ENCODE measurements at places on chromosomes 1 and 21. TPM values are rescaled to one million over a fixed set of nuclear protein-coding genes. Genes with fewer than 3 reads are reported as not detected.
A peak's percentile ranks its signal among the peaks of the same experiment; 100 is the strongest.

The EIF2D gene
- total RNA-seq: 62.4 TPM

The NFASC gene
- total RNA-seq: not detected

The RORC gene
- total RNA-seq: not detected

The ITGB2 gene
- total RNA-seq: 180 TPM

The BARHL2 gene
- total RNA-seq: not detected

The CYP4B1 gene
- not detected for total RNA-seq

The LEMD1 gene
- total RNA-seq: not detected

- H3K4me3 ChIP-seq: no peak overlapping the region
- no peaks in the 10 kb centered on the region for H3K36me3 ChIP-seq
- no peaks in the 10 kb centered on the region for H3K27me3 ChIP-seq
- no peak for DNase-seq
Measured at GRCh38 chr1:171985639-171986038, 144.3 kb downstream of the DNM3 start.

DNA sequence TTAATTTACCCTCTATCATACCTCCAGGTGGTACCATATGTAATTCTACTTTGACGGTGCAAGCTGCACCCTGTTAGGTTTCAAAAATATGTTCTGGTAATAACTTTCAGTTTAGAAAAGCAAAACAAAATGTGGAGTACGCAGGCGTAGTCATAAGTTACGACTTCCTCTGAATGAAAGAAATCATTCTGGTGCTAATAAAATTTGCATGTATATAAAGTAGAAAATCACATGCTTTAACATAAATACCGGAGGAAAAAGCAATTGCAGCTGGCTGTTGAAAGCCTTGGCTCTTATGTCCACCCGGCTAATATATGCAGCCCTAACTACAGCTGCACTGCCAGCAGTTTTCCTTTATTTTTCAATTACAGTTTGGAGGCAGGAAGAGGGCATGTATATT, 65.2 kb upstream of the TMPRSS15 start:
- DNase-seq: no peak
- H3K36me3 ChIP-seq: no peaks in the 10 kb centered on the region
- H3K27me3 ChIP-seq: no peaks in the 10 kb centered on the region
- H3K27ac ChIP-seq: no peak overlapping the region

DNA sequence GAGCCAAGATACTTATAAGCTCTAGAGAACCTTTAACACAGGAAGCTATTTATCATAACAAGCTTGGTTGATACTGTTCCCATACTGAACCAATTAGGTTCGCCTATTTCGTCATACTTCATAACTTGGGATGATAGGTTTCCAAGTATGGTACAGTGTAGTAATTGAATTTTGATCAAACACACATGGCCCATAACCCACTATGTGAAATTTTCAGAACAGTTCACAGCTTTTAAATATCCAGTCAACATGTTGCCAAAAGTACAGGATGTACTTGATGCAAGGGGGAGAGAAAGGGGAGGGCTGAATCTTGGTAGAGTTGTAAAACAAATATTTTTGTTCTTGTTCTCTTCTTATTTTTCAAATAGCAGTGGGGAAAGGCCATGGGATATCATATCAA, 86.6 kb downstream of the TM2D1 start:
- H3K27ac ChIP-seq: no peak overlapping the region
- H3K4me1 ChIP-seq: peaks cover 14% of the 10 kb centered on the region
- H3K27me3 ChIP-seq: no peaks in the 10 kb centered on the region
- no peaks in the 10 kb centered on the region for H3K36me3 ChIP-seq

DNA sequence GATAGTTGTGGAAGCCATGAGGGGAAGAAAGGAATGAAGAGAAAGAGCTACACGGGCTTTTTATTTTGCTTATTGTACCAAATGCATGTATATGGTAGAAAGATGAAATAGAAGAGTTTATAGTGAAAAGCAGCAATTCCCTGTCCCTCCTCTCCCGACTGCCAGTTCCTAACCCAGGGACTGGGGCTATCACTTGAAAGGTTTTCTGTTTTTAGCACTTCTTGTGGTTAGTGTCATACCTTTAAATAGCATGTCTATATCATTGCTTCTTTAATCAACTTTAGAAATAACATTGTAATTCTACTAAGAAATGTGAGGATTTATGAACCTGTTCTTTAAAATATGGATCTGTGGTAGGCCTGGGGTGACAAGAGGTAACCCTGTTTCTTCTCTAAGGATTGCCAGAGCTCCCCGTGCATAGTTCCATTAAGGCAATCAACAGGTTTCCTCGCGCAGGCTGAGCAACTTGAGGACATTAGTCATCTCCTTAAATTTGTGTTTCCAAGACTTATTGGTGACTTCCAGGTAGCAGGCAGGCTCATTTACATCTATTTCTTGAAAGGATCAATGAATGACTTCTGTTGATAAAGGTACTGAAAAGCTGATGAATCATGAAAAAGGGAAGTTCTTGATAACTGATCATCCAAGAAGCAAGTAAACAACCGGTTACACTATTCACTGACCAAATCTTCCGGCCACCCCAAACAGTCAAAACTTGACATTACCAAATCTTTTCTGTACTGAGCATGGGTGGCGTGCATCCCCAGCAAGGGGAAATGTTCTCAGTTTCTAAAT, 37.8 kb upstream of the S1PR1 start:
- H3K27ac ChIP-seq: no peak overlapping the region
- peaks cover 1% of the 10 kb centered on the region for H3K36me3 ChIP-seq
- H3K4me1 ChIP-seq: peaks cover 2% of the 10 kb centered on the region
- H3K4me3 ChIP-seq: no peak overlapping the region

GRCh38 chr1:150280138-150280707, 2.1 kb upstream of the CIART start:
- DNase-seq: no peak
- no peaks in the 10 kb centered on the region for H3K27me3 ChIP-seq
- H3K36me3 ChIP-seq: peaks cover 5% of the 10 kb centered on the region
- peak overlapping the region; percentile 77 for H3K4me3 ChIP-seq

DNA sequence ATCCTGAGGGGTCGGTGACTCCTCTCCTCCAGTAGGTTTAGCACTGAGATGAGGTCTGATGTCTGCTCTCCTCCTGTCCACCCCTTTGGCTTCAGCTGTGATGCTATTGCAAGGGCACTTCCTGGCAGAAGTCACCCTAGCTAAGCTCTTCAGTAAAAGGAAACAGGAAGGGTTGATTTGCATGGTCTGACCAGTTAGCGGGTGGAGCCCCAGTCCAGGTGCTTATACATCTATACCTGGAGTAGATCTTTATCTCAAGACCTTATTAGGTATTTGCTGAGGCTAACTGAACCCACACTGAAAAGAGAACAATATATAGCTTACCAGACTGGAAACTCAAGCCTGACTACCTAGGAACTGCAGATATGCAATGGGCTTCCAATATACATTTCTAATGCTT, 28.9 kb upstream of the NFASC start:
- no peak overlapping the region for H3K27ac ChIP-seq
- no peak for DNase-seq
- peaks cover 1% of the 10 kb centered on the region for H3K4me1 ChIP-seq
- no peak overlapping the region for H3K4me3 ChIP-seq

DNA sequence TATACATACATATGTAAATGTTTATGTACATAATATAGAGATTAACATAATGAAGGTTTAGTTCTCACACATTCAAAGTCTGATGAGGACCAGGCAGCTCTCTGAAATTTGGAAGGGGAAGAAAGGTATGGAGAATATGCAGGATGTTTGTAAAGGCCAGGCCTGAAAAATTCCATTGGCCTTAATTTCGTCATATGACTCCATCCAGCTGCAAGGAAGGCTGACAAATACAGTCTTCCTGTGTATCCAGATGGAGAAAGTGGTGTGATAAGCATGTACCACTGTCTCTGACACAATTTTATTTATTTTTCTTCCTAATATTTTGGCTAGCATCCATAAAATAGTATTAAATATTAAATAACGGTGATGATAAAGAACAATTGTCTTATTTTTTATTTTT, 6.3 kb upstream of the SGIP1 start:
- peaks cover 23% of the 10 kb centered on the region for H3K27me3 ChIP-seq
- no peak overlapping the region for H3K4me3 ChIP-seq
- no peak for DNase-seq

DNA sequence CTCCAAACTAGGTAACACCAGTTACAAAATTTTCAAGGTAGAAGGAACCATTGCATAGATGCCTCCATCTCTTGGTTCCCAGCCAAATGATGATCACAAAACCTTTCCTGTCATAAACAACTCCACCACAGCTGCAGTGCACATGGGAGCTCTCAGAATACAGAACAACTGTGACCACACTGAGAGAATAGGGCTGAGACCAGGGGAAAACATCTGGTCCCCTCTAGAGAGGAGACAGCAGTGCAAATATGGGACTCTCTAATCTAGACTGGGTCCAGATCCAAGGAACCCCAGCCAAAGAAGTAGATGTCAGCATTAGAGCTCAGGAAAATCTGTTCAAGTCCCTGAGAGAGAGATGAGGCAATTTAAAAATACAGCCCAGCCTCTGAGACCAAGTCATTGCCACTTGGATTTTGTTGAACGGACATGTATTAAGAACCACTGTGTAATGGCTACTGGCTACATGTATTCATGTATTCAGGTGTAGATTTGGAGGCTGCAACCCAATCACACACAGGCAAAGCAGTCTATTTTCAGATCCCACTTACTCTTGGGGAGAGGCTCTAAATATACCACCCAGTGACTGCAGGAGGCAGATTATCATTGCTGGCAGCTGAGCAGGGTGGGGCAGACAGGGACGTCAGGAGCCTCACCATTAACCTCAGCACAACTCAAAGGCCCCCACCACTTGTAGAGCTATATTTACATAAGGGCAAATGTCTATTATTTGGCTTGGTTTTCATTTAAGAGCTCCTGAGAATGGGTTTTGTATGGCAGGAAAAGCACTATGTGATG, 7.6 kb upstream of the RXRG start:
- H3K4me1 ChIP-seq: no peaks in the 10 kb centered on the region
- H3K27ac ChIP-seq: no peak overlapping the region
- peaks cover 39% of the 10 kb centered on the region for H3K27me3 ChIP-seq
- H3K4me3 ChIP-seq: no peak overlapping the region
- H3K36me3 ChIP-seq: no peaks in the 10 kb centered on the region
- no peak for DNase-seq

DNA sequence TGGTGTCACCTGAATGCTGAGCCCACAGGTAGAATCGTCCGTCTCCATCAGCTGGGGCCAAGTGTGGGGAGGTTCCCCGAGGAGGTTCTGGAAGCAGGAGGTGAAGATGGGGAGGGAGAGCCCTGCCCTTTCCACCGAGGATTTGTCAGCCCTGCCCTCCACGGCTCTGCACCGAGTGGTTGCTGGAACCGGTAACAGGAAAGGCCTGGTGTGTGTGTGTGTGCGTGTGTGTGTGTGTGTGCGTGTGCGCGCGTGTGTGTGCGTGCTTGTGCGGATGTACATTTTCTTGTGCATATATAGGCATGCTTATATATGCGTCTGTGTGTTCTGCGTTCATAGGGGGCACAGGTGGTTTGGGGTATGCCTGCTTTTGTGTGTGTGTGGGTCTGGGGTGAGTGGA, 3.5 kb downstream of the NBL1 start:
- peak overlapping the region; percentile 79 for H3K27ac ChIP-seq
- DNase-seq: no peak
- H3K36me3 ChIP-seq: peaks cover 6% of the 10 kb centered on the region
- H3K4me3 ChIP-seq: peak overlapping the region; percentile 70
- H3K27me3 ChIP-seq: no peaks in the 10 kb centered on the region

GRCh38 chr1:243474136-243474881, 218.5 kb downstream of the SDCCAG8 start:
- no peaks in the 10 kb centered on the region for H3K27me3 ChIP-seq
- peaks cover 10% of the 10 kb centered on the region for H3K36me3 ChIP-seq
- H3K4me1 ChIP-seq: peaks cover 9% of the 10 kb centered on the region
- no peak overlapping the region for H3K4me3 ChIP-seq

DNA sequence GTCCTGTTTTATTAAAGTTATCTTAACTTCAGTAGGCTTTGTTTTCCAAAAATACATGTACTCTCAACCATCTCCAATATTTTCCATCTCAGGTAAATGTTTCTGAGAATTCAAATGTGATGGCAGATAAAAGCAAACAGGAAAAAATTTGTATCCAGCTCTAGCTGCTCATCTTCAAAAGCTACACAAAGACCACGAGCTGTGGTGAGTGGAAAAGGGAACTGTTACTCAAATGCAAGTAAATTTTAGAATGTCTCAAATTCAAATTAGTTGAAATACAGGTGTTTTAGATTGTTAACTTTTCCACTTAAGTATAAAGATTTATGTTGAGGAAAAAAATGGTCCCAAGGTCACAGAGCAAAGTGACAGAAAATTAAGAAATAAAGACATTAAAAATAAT, 216.0 kb downstream of the SLC45A1 start:
- H3K27ac ChIP-seq: peak overlapping the region; percentile 92
- no peak for DNase-seq
- peaks cover 3% of the 10 kb centered on the region for H3K36me3 ChIP-seq
- H3K4me1 ChIP-seq: peaks cover 35% of the 10 kb centered on the region
- no peaks in the 10 kb centered on the region for H3K27me3 ChIP-seq

GRCh38 chr1:29668551-29669157, 432.3 kb downstream of the PTPRU start:
- H3K27ac ChIP-seq: no peak overlapping the region
- DNase-seq: no peak
- no peaks in the 10 kb centered on the region for H3K4me1 ChIP-seq
- H3K4me3 ChIP-seq: no peak overlapping the region
- no peaks in the 10 kb centered on the region for H3K36me3 ChIP-seq
- H3K27me3 ChIP-seq: peaks cover 17% of the 10 kb centered on the region

DNA sequence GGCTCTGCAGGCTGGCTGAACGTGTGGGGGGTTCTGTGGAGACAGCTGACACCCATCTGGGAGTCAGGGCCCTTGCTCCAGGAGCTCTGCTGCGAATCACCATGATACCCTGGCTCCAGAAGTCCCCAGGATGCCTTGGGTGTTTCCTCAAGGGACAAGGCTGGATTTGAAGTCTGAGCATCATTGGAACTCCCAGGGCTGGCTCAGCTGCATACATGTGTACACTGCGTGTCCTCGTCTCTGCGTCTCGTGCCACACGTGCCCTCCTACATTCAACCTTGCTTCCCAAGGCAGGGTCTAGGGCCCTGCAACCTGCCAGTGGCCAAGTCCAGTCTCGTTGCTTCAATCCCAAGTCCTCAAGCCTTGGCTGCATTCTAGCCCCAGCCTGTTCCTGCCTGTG, 11.7 kb downstream of the CSF1 start:
- H3K36me3 ChIP-seq: peaks cover 18% of the 10 kb centered on the region
- no peak overlapping the region for H3K4me3 ChIP-seq
- H3K27ac ChIP-seq: no peak overlapping the region
- peaks cover 10% of the 10 kb centered on the region for H3K4me1 ChIP-seq
- H3K27me3 ChIP-seq: no peaks in the 10 kb centered on the region

DNA sequence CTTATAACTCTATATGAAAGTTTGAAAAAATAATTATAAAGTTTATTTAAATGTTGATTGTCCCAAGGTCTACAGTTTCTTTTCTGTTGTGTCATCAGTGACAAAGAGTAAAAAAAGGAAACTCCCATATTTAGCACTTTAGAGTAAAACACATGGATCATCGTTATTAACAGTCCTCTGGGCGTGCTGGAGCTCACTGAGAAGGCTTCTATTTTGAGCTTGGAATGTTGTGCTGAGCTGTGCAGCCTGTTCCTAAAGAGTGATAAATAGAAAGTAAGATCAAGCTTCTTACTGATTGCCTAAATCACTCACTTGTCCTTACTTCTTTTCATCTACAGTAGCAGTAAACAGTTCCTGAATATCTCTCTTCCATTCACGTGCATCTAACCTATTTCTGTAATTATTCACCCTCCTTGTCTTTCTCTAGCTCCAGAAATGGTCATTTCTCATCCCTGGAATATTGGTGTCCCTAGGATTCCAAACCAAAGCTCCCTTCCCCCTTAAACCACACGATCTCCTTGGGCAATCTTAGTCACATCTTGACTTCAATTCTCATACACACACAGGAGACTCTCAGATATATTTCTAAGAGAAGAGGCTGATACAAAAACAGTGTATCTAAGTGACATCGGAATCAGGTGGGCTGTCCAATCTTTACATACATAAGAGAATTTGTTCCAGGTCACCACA, 11.9 kb downstream of the GBP5 start:
- peaks cover 73% of the 10 kb centered on the region for H3K4me1 ChIP-seq
- no peak for DNase-seq
- H3K36me3 ChIP-seq: peaks cover 24% of the 10 kb centered on the region
- peak overlapping the region; percentile 73 for H3K4me3 ChIP-seq
